HT1080 (cell line): ENCODE measurements at places on chromosomes 11 and 22. TPM values are rescaled to one million over a fixed set of nuclear protein-coding genes. Genes with fewer than 3 reads are reported as not detected.

DNA sequence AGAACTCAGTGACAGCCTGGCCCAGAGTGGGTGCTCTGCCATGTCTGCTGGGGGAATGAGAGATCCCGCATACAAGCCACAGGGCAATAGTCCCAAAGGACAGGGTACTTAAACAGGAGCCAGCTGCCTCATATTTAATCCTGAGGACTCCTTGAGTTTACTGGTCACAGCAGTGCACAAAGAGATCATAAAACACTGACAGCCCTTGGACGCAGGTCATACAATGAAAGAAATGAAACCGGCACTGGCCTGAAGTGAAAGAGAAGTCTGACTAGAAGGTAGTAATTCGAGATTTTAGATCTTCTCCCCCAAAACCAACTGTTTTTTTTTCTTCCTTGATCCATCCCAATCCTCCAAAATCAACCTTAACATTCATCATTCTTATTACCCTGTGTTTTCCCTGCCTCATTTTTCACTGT, 299.8 kb upstream of the SYN3 start:
- no peak for DNase-seq

- no peak for DNase-seq
These were observed 567.3 kb downstream of the MIAT start for GRCh38 chr22:27224485-27225374.

GRCh38 chr11:115544422-115544948, 40.3 kb upstream of the CADM1 start:
- no peak for DNase-seq

DNA sequence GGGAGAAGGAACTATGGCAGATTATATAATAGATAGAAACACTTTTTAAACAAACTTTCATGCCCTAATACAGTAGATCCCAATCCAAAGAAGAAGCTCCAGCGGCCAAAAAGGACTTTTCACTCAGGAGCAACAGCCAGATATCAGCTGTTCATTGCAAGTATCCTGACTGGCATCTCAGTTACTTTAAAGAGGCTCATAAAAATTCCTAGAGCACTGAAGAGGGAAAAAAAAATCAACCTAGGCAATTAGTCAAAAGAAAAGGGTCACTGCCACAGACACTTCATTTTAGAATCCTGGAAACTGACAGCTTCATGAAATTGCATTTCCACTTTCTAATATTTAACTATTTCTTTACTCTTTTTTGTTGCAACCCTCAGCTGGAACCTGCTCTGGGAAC, 170.6 kb upstream of the SOX6 start:
- DNase-seq: no peak

DNA sequence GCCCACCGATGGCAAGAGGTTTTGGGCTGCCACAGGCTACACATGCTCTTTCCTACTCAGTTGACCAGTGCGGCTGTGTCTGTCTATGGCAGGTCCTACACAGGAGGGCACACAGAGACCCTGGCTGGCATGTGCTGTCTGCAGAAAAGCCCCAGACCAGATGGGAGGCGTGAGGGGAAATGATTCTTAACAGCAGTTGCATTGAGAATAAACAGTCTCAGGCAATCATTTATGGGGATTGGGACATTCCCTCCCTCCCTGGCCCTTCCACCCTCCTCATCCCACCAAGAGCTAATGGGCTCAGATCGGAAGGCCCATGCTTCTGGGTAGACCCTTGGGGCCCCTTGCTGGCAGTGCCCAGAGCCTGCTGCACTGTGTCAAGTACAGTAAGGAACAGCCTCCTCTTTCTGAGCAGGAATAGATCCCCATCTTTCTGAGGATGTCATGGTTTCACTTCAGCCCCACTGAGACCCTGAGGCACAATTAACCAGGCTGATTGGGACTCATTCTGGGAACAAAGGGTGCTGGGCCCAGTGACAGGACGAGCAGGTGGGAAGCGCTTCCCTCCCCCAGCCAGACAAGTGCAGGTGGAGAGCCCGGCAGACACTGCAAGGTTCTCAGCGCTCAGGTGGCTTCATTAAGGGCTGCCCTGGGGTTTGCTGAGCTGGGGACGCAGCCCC, 28.3 kb downstream of the TSPAN18 start:
- no peak for DNase-seq

DNA sequence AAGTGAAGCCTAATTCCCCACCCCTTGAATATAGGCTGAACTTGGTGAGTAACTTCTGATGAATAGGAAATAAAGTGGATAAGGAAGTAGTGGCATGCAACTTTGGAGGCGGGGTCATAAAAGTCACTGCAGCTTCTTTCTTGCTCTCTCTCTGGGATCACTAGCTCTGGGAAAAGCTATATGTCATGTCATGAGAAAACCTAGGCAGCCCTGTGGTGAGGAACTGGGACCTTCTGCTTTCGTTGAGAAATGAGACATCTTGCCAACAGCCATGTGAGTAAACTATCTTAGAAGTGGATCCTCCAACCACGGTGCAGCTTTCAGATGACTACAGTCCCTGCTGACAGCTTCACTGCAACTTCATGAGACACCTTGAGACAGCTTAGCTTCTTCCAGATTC, 15.7 kb downstream of the ZNF214 start:
- peak; percentile 32 for DNase-seq

GRCh38 chr11:45176996-45177395, 30.6 kb downstream of the PRDM11 start:
- no peak for DNase-seq

DNA sequence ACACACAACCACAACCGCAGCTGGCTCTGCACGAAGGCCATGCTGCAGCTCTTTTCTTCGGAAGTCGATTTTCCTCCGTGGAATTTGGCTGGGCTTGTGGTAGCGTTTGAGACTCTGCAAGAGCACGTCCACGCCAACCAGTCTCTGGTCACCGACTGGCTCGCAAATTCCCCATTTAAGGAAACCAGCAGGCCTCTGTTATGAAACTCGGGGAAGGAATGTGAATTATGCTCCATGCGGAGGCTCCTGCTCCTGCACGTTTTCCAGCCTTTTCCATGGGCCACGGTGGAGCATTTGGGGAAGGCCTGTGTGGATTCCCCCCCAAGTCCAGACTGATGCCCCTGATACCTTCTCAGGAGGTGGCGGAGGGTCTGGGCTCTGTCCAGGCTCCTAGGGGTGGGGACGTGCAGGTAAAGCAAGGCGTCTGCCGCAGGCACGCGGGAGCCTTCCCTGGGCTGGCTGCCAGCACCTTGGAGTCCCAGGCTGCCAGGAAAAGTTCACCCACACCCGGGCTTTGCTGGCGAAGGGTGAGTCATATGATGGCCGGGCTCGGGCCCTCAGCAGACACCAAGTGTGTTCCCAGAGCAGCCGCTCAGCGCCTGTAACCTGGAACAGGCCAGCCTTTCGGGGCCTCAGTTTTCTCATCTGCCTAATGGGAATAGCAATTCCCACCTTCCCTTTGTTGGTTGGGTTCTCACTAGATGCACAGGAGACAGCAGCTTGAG, 41.9 kb downstream of the LRP5 start:
- peak; percentile 90 for DNase-seq

GRCh38 chr11:129225190-129225589, 33.1 kb upstream of the ARHGAP32 start:
- peak; percentile 91 for DNase-seq

DNA sequence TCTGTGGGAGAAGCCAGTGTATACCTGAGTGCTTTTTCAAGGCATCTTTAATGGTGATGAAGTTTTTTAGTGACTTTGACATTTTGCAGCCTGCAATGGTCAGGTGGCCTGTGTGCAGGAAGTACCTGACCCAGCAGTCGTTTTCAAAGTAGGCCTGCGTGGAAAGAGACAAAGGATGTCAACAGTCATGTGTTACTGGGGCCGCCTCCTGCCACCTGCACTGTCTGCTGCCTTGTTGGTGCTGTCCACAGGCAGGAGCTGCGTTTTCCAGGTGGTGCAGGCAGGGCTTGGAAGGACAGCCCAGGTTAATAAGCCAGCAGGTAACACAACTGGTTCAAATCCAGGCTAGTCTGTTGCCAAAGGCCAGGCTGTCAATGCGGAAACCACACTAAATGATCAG, 26.5 kb upstream of the NAP1L4 start:
- DNase-seq: no peak

GRCh38 chr11:69744435-69744834, 30.7 kb downstream of the FGF4 start:
- DNase-seq: peak; percentile 81

CSNK2A3 gene
- 2.7 and 3.2 TPM in 2 replicates for total RNA-seq

VSIG10L2 gene
- total RNA-seq: not detected in 2 replicates

RAG1 gene
- 0.17 and 0.19 TPM in 2 replicates for total RNA-seq

PRRG4 gene
- total RNA-seq: 0.33 and 0.35 TPM in 2 replicates

MS4A12 gene
- not detected in 2 replicates for total RNA-seq

THOC5 gene
- 97.2 and 105 TPM in 2 replicates for total RNA-seq

RAPSN gene
- total RNA-seq: not detected in 2 replicates

MED17 gene
- total RNA-seq: 26.8 and 28.6 TPM in 2 replicates

OR4D5 gene
- total RNA-seq: not detected in 2 replicates

KRTAP5-7 gene
- total RNA-seq: not detected in 2 replicates

SLC16A8 gene
- total RNA-seq: not detected in 2 replicates

ZNHIT2 gene
- 42.9 and 43.6 TPM in 2 replicates for total RNA-seq
